ENCODE measurements at places on chromosomes 12 and 14.
A peak's percentile ranks its signal among the peaks of the same experiment; 100 is the strongest.

- no peak for DNase-seq
These were observed 26.8 kb downstream of the AMN start for GRCh38 chr14:102949062-102949800.

DNA sequence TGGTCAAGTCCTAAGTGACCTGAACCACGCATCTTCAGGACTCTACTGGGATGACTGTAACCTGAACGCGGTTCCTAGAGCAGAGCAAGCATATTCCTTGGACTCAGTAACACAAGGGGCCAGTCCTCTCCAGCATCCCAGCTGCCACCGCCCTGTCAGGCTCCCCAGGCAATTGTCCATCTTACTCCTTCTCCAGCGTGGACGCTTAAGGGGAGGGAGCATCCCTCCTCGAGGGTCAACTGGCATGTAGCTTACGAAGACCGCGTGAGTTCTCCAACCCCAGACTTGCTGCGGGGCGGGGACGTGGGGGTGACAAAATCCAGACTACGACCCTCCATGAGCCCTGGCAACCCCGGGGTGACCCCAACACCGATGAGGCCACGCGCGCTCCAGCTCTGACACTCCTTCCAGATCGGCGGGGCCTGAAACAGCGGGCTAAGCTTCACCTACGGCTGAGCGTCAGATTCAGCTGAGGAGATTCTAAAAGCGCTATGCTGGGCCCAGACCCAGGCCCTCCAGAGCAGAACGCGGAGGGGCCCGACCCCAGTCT, 846 bp upstream of the MTHFD1 start:
- DNase-seq, result peak; percentile 52

DNA sequence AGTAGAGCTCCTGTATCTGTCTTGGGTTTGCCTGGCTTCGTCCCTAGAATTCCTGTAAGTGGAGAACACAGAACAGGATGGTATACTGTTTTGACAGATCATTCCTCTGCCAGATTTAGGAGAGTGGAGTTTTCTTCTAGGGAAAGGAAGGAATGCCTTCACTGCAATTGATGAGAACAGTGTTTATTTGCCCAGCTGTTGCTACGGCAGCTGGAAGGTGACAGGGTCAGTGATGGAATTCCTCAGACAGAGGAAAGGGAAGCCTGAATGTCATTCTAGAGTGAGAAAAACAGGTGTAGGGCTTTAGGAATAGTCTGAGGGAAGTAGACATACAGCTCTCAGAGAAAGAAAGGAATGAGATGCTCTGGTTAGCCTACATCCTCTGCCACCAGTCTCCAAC, 11.7 kb downstream of the CSRNP2 start:
- DNase-seq, result no peak

DNA sequence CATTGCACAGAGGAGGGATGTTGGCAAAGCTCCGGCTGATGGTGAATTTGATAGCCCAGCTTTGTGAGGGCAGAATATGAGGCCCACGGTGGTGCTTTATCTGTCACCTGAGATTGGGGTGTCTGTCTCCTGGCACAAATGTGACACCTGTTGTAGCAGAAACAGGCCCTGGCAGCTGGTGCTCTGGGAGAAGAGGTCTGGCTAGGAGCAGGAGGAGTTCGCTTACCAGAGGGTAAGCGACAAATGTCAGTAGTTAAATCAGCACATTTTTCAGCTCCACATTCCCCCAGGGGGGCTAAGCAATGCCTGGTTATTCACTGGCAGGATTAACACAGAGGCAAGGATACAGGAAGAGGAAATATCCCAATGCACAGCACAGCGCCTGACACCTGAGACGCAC, 71.1 kb downstream of the B4GALNT3 start:
- DNase-seq, result no peak

DNA sequence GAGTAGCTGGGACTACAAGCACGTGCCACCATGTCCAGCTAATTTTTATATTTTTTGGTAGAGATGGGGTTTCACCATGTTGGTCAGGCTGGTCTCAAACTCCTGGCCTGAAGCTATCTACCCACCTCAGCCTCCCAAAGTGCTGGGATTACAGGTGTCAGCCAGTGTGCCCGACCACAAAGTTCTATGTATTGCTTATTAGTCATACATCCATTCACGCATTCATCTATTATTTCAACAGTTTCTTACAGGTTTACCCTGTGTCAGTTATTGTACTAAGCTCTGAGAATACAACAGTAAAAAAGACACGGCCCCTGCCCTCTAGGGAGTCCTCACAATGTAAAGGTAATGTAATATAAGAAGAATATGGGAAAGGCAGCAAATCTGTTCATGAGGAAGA, 188.9 kb upstream of the BTG1 start:
- no peak for DNase-seq

GRCh38 chr12:124422570-124423523, 128.0 kb downstream of the RFLNA start:
- DNase-seq, result no peak

GRCh38 chr14:56160088-56160487, 41.9 kb downstream of the PELI2 start:
- no peak for DNase-seq

DNA sequence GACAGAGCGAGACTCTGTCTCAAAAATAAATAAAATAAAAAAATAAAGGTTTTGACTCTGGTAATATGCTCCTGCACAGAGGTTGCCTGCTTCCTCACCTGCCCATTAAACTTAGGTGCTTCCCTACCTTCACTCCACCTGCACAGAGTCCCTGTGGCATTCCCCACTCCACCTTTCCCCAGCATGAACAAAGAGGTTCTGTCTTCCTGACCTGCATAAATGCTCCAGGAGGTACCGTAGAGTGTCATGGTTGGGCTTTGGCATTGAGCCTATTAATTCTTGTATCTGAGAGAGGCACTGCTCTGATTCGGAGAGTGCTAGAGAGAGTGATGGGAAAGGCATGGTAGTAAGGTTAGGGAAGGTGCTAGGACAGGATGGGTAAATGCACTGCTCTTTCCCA, 6.3 kb downstream of the ARHGAP9 start:
- DNase-seq, result no peak

- DNase-seq, result no peak
These were observed 50.5 kb downstream of the ATF7 start for GRCh38 chr12:53575502-53576249.

DNA sequence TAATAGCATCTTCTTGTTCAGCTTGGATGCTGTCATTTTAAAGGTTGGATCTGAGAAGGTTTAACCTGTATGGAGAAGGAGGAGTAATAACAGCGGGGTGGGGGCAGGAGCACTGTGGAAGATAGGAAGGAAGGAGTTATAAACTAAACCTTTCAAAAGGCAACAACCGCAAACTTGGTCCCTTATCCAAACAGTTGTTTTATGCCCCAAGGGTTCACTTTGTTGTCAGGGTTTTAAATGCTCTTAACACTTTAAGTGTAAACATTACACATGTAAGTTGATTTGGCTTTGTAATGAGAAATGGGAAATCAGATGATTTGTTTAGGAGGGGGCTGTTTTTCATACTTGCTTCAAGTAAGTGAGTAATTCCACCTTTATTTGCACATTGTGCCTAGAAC, 3.0 kb downstream of the NPAS3 start:
- no peak for DNase-seq

DNA sequence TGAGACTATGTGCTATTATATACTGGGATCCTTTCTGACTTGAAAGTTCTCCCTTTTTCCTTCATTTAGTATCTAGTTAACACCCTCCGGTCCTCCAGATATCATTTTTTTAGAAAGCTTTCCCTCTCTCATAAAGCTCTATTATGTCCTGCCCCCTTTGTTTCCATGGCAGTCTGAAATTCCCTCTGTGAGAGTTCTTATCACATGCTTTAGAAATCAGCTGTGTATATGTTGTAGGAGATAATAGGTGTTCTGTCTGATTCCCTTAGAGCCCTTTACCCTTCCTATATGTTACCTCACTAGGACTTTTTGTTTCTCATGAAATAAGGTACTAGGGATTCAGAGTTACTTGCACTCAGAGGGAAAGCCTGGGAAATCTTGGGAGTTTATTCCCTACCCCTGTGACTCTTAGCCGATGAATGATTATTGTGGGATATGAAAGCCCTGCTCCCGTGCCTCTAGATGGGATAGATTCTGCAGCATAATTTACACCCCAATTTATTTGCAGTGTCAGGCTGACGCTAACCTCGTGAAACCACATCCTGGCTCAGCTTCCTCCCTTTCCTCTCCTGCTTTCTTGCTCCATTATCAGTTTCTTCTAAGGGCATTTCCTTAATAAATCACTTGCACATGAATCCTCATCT, 448.4 kb downstream of the MDGA2 start:
- no peak for DNase-seq

GRCh38 chr12:30882706-30883105, 43.8 kb upstream of the TSPAN11 start:
- DNase-seq, result no peak

DNA sequence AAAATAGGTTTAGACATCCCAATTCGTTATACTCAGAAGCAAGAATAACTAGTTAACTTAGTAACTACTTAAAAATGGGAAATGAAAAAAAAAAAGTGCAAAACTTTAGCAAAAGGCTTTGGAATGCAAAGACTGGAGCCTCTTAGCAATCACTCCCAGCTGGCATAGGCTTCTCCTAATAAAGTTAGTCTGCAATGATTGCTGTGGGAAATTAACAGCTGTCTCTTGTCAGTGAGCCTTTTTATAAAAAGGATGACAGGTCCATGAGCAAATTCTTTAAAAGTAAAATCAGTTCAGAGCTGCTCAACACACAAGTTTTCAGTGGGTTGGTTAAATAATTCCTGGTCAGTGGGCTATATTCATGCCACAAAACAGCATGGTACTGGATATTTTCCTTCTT, 7.4 kb upstream of the SYCP3 start:
- DNase-seq, result no peak

GRCh38 chr14:91241863-91242262, 2.6 kb downstream of the GPR68 start:
- DNase-seq, result no peak

DNA sequence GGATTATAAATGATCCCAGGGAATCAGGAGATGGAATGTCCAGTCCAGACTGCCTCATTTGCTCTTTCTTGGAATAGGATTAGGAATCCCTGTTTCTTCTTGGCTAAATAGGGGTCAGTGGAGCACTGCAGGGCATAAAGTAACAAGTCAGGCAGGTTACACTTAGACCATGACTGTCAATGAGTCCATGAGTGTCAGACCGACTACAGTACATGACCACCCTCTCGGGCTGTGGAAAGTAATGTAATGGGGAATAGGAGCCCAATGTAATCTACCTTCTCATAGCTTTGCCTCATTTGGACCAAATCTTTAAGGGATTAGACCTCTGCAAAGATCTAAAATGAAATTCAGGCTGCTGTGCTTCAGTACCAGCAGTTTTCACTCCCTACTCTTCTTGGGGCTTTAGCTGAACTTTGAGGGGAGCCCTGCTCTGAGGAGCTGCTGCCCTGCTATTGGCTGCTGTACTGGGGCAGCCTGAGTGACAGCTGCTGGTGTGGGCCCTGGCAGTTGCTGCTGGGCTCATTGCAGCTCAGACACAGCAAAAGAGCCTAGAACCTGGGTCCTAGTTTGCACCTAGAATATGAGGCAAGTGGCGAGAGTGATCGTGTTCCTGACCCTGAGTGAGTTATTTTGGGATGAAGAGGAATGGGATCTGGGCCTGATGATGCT, 62.2 kb upstream of the OR4E1 start:
- DNase-seq, result no peak

GRCh38 chr12:117437516-117438255, 76.3 kb upstream of the NOS1 start:
- DNase-seq, result no peak

GRCh38 chr12:89708565-89709156, at the start of gene ATP2B1:
ATP2B1 (minus strand) TSS chr12:89708838; CDS start chr12:89655886, 52,952 bp downstream.
- DNase-seq, result peak; percentile 91

GRCh38 chr12:8844665-8845064, 22.2 kb downstream of the A2ML1 start:
- no peak for DNase-seq

DNA sequence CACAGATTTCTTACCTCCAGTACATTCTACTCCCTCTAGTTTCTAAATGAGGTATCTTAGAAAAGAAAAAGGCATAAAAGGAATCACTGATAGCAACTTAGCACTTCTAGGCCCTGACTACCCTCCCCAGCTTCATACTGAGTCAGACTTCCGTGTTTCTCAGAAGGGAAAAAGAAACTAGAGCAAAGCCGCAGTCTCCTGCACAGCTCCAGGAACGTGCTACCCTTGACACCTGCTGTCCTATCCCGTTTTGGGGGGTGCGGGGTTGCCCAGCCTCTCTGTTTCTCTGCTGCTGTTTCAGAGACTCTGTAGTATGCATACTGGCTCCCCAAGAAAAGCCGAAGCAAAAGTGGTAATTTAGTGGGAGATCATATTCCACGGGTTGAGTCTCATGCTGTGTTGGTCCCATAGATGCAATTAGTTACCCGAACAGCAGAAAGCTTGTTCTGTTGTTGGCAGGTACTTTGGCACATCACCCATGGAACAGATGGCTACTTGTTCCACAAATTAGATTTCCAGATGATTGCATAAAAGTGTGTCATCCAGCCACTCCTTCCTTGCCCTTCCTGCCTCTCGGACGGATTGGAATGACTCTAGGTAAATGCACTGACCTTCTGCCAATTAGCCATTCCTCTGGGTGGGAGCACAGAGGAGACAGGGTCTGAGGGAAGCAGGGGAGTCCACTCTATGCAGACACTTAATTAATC, 438.1 kb downstream of the FUT8 start:
- no peak for DNase-seq

DNA sequence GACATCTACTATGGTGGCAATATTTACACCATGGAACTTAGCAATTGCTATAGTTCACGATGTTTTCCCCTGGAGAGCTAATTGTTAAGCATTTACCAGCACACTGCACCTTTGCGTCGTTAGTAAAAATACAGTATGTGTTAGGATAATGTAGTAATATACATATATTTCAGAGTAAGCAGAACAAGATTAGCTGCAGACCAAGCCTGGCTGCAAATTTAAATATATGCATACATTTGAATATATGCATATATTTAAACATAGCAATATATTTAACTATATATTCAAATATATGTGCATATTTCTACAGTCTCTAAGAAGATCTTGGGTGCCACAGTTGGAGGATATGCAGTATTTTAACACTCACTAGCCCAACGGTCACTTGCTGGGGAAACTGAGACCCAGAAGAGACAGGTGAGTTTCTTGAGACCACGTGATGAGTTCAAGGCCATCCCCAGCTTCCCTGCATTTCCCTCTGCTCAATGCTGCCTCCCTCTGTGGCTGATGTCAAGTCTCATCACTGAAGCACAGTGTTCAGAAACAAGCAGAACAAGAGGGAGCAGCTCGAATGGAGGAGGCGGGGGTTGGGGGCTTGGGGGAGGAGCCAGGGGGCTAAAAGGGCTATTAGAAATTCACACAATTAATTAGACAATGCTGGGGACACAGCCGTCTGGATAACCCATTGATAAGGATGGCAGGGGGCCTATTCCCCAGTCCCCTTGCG, 708.0 kb downstream of the MED13L start:
- peak; percentile 19 for DNase-seq
